ENCODE measurements at places on chromosomes 3 and 15.

- DNase-seq, result no peak
These were observed 572.3 kb downstream of the PYDC2 start for GRCh38 chr3:192033246-192033645.

DNA sequence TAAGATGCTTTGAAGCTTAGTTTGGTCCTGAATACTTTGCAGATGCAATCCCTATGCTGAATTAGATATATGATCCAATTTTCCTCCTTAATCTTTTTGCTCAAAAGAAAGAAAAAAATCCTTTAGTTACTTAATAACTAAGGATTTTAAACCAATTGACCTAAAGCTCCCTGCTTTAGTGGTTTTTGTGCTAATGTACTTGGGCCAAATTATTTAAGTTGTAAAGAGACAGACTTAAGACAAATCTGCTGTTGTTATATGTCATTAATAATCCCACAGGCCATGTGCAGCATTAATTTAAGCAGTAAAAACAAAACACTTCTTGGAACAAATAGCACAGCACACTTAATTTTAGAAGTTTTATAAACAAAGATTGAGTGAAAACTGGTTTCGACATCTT is 776.1 kb upstream of the SEMA6D start:
- DNase-seq, result no peak

DNA sequence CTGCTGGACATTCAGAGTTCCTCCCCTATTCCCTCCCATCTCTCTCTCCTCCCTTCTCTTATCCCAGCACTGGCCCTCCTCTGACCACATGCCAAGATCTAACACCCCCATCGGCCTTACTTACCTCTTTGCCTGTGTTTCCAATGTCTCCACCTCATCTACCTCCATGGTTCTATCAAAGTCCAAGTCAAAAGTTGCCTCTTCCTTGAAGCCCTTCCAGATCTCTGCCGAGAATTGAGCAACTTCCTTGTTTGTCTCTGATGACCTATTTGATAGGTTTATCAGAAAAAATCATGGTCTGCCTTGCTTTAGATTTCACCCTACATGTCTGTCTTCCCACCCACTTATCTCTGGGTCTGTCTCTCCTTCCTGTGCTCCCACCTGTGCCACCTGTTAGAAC is 69.7 kb upstream of the ITGA11 start:
- no peak for DNase-seq

GRCh38 chr3:39978308-39978707 is 168.9 kb downstream of the MYRIP start:
- no peak for DNase-seq

DNA sequence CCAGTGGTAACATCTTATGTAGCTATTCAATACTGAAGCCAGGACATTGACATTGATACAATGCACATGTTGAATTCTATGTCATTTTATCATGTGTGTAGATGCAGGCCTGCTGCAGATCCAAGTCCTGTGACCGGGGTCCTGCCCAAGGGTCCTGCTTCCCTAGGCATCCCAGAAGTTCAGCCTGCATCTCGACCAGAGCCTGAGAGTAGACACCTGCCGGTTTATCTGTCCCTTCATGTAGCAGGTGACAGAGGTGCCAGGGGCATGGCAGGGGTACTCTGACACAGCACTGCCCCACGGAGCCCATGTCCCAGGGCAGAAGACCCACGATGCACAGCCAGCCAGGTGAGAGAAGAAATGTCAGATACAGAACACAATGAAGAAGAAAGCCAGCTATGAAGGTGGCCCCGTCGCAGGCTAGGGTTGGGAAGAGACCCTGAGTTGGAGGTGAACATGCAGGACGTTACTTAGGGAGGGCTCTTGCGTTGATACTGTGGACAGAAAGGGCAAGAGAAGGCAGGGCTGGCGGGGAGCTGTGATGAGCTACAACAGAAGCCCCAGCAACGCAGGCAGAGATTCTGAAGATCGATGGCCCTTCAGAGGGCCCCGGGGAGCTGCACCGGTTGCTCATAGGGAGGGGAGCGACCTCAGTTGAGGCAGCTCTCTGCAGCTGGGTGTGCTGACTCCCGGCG is 51.0 kb downstream of the TPRA1 start:
- DNase-seq, result no peak
